Activated CD4-positive, alpha-beta T cell treated with anti-CD3 and anti-CD28 coated beads for 36 hours (primary cell): ENCODE measurements at places on chromosomes 7 and 10.

- no peak for DNase-seq
These were observed 53.0 kb downstream of the PHYHIPL start for GRCh38 chr10:59229441-59229840.

DNA sequence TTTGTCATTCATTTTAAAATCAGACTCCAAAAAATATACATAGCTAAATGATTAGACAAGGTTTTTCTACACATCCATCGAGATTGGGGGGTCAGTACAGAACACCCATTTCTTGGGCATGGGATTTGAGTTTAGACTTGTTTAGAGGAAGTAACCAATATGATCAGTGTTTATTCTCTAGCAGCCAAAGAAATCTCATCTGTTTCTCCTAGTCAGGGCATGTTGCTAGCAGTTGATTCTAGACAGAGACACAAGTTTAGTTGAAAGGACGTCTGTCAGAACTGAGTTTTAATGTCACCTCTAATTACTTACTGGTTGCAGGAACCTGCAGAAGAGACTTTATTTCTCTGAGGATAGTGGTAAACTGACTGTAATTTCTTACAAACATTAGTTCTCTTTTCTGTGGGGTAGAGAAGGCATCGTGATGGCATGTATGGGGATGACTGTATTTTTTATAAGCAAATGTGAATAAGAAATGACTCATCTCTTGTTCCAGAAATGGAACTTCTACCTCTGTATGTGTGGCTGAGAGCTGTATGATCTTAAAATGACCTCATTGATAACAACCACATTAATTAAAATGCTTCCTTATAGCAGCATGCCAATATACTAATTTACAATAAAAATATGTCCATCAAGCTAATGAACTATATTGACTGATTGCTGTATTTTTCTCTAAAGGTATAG lies 30.6 kb upstream of the RHOBTB1 start:
- DNase-seq = no peak

GRCh38 chr7:139360948-139361307 lies 1.2 kb downstream of the LUC7L2 start:
- no peak for DNase-seq

DNA sequence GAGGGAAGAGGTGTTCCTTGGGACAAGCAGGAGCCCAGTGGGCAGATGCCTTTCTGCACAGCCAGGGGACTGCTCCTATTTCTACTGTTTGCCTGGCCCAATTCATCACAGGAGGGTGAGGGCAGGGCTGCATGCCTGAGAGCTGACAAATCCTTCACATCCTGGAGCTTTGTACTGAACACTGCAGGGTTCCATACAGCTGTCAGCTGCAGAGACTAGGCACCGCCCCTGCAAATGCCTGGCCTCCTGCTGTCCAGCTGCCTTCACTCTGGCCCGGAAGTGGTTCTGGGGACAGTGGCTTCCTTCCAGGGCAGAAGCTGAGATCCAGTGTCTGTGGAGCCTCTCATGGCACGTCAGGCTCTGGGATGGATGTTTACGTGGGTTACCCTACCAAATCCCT lies 470.7 kb downstream of the DNAJB6 start:
- no peak for DNase-seq

GRCh38 chr10:55065185-55065584 lies 264.2 kb upstream of the PCDH15 start:
- no peak for DNase-seq

GRCh38 chr7:143906895-143907294 lies 4.9 kb upstream of the TCAF1 start:
- DNase-seq = no peak

- peak; percentile 35 for DNase-seq
These were observed 639 bp downstream of the TSPAN13 start for GRCh38 chr7:16753932-16754855.

DNA sequence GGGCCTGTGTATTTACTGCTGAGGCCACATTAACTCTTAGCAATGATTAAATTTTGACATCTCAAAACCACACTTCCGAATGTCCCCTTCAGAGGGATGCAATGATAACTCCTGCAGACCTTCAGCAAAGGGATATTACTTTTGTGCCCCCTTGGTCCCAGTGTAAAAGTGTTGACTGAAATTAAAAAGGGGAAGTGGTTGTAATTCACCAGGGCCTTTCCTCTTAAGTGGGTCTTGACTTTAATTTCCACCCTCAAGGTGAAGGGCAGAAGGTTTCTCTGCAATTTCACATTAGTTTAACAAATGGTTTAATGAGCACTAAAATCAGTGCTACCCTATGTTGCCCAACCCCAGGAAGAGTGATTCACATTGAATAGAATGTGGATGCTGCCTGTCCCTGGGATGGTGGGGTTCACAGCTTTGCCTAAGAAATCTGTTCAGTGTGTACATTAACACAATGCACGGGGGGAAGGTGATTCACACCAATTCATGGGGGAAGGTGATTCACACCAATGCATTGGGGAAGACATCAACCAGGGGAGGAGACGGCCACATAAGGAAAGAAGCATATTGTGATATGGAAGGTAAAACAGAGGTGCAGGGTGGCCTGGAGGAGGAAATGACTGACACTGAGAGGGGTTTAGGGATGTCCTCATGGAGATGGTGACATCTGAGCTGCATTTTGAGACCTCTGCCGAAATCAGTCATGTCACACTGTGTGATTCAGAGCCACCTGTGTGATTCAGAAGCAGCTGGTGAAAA lies 19.4 kb upstream of the TNS3 start:
- DNase-seq = no peak

GRCh38 chr10:72082856-72083789 lies 5.2 kb downstream of the SPOCK2 start:
- peak; percentile 7 for DNase-seq

- no peak for DNase-seq
These were observed 23.3 kb downstream of the ANTXRL start for GRCh38 chr10:46310143-46310514.

GRCh38 chr10:79445977-79446757 lies 743 bp upstream of the ZCCHC24 start:
- peak; percentile 20 for DNase-seq

DNA sequence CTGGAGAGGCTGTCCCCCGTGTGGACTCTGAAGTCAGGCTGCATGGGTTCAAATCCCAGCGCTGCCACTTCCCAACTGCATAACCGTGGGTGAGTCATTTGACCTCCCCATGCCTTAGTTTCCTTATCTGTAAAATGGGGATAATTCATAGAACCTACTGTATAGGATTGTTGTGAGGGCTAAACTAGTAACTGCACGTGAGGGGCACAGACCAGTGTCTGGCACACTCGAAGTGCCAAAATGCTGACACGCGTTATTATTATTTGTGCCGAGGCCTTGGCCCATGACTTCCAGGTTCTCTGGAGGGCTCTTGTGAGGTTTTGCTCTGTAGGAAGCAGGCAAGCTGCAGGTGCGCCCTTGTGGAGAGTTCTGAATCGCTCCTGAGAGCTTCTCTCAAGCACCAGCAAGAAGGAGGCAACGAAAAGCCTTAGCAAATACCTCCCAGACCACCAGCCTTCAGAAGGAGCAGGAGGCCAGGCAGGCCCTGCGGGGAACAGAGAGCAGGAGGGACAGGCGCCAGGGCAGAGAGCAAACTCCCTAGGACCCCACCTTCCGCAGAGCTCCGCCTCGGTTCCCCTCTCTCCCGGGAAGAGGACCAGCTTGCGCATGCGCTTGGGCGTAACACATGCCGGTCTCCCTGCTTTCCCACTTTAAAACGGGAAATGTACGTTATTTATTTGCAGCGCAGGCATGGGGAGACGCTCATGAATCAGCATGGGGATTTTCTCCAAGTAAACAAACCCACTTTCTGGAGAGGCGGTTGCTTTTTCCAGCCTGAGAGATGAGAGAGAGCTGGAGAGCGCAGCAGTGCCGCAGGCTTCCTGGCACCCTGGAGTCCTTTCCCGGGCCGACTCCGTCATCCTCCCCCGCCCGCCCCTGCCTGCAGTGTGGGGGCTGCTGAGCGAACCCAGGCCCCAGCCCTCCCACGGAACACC lies 39.6 kb downstream of the SORCS3 start:
- DNase-seq = no peak

- no peak for DNase-seq
These were observed 11.3 kb downstream of the GPRIN2 start for GRCh38 chr10:46544989-46545791.

GRCh38 chr7:116977172-116977571 lies 23.9 kb downstream of the ST7 start:
- DNase-seq = no peak

DNA sequence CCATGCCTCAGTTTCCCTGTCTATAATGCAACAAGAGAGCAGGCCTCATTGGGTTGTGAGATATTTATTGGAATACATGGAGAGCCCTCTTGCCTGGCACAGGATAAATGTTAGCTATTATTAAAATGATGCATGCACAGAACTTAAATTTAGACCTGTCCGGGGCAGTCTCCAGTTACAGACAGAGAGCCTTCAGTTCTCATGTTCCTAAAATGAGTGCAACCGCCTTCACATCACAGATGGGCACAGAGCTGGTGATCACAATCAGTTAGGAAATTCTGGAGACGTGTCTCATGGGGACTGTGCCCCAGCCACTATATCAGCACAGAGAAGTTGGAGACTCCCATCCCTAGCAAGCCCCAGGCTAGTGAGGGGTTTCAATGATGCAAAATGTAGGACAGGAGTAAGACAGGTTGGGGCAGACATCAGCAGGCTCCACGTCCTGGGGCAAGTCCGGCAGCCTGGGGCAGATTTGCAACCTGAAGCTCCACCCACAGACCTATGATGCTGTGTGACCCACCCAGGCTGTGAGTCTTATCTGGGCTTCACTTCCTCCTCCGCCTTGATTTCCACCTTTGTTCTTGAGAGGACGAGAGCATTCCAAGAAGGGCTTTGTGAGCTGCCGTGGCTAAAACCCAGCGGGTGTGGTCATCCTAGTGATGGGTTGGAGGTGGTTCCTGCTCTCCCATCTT lies 49.4 kb downstream of the CXCL12 start:
- DNase-seq = no peak

DNA sequence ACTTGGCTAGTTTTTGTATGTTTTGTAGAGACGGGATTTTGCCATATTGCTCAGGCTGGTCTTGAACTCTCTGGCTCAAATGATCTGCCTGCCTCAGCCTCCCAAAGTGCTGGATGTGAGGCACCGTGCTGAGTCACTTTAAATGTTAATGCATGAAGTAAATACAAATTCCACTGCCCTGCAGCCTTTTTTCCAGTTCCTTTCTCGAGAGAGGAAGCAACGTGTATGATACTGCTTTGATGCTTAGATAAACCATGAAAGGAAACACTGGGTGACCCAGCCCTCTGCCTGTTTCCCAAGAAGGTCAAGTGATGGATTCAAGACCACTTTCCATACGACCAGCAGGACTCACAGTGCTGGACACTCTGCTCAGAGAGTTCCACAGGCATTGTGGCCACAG lies 11.3 kb upstream of the MRPS24 start:
- DNase-seq = no peak

DNA sequence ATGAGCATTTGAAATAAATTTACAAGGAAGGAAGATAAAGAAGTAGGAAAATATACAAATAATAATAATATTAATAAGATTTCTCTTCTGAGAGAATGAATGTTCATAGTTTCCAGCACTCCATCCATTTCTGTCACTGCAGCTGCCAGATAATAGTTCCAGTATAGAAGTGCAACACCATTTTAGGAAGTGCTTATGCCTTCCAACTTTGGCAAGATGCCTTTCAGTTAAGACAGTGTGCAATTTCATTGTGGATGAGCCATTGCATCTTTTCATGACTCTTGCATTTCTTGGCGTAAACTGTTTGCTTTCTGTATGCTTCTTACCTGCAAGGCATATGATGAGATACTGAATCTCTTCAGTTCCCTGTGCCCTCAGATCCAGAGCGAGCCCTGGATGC lies 185.0 kb downstream of the PDE1C start:
- DNase-seq = no peak

DNA sequence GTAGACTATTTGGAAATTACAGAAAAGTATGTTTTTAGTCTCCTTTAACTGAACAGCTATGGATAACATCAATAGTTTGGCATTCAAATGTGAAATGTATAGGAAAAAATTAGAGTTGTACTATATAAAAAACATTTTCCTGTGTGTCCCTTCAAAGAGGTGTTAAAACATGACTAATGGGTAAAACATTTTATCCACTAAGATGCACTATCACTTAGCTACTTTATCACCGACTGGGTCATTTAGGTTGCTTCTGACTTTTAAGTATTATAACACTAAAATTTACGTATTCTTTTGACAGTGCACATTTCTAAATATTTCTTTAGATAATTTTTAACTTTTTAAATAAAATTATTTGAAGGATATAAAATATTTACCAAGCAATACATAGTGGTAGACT lies 77.6 kb downstream of the UBE2H start:
- no peak for DNase-seq
